ENCODE measurements at places on chromosomes 2 and 18.

- no peak for DNase-seq
These were observed 165.6 kb upstream of the SERTAD2 start for GRCh38 chr2:64819361-64819760.

- no peak for DNase-seq
These were observed 489.7 kb downstream of the EIPR1 start for GRCh38 chr2:2887772-2888387.

- DNase-seq = no peak
These were observed 8.7 kb upstream of the COLEC11 start for GRCh38 chr2:3586220-3586619.

- no peak for DNase-seq
These were observed 49.2 kb upstream of the PPP1CB start for GRCh38 chr2:28702415-28702861.

GRCh38 chr2:218570850-218571249 lies 2.2 kb downstream of the CNOT9 start:
- no peak for DNase-seq

GRCh38 chr2:175057078-175057685 lies 52.0 kb upstream of the CHN1 start:
- no peak for DNase-seq

GRCh38 chr2:134420259-134420658 lies 166.4 kb downstream of the MGAT5 start:
- DNase-seq = no peak

GRCh38 chr2:96816836-96817702 lies 1.0 kb downstream of the CNNM3 start:
- no peak for DNase-seq

DNA sequence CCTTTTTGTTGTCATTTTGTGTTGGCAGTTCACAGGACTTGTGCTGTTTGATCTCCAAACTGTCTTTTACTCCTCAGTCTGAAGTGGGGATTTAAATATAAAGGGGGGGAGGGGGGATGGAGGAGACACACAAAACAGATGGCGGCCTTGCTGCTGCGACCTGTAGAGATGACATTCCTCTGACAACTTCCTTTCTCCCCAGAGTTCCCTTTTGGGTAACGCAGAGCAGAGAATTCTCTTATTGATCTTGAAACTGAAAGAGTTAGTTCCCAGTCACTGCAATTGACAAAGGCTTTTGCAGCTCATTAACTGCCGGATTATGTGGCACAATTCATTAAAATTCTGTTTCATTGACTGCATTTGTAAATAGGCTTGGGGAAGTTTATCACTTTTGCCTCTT lies 279.3 kb downstream of the TSN start:
- no peak for DNase-seq

DNA sequence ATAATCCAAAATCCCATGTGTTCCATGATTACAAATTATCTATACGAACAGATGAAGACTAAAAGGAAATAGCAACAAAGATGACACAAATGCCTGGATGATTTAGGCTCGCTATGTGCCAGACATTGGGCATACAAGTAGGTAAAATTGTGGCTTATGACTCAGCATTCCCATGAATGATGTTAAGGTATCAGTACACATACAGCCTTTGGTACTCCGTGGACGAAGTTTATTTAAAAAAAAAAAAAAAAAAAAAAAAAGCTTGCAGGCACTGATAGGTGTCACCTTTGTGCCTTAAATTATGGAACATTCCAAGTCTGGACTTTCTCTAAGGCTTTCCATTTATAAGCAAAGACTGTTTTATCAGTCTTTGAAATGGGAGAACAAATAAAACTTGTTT lies 2.7 kb downstream of the CHAC2 start:
- no peak for DNase-seq

DNA sequence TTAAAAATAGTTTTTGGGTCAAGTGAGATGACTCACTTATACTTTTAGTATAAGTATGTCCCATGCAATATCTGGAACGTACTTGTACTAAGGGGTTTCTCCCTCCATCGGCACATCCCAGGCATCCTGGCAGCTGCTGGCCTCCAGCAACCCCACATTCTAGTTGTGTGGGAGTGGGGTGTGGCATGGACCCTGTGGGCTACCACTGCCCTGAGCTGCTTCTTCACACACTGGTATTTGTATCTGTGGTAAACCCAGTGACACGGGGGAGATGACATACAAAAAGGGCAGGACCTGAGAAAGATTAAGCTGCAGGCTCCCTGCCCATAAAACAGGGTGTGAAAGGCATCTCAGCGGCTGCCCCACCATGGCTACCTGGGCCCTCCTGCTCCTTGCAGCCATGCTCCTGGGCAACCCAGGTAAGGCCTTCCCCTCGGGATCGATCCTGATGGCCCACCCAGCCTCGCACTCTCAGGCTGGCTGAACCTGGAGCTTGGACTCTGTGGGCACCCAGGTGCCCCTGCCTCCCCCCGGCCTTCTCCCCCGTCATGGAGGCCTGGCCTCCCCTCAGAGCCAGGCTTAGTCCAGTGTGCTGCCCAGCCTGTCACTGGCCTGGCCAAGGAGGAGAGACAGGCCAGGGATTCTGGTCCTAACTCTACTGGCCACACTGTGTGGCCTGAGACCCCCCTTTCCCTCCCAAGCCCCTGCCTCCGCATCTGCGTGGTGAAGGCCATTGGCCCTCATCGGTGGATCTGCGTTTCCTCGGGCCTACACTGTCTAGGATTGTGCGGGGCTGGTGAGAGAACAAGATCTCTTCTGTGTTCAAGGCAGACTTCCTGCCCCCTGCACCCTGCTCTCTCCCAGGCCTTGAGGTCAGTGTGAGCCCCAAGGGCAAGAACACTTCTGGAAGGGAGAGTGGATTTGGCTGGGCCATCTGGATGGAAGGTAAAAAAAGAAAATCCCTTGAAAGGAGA lies at the start of gene GNLY:
GNLY (plus strand) TSS at position 307 of the 974 bp plus-strand sequence; CDS start at position 368, 61 bp downstream.
- no peak for DNase-seq

- DNase-seq = no peak
These were observed 3.3 kb upstream of the GPBAR1 start for GRCh38 chr2:218257390-218257981.

DNA sequence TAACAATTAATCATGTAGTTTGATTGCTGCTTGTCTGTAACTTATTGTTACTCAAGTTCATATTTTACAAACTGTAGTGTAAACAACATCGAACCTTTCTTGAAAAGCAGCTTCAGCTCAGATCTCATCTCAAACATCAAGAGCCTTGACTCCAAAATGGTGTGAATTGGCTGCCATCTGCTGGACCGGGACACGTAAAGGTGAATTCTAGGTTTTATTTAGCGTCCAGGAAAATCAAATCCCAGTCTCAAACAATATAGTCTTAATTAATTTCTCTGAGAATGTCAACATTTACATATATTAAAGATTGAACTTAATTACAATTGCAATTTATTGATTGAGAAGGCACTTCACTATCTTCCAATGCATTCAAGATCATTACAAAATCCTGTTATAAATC lies 453.0 kb downstream of the GALR1 start:
- DNase-seq = no peak

DNA sequence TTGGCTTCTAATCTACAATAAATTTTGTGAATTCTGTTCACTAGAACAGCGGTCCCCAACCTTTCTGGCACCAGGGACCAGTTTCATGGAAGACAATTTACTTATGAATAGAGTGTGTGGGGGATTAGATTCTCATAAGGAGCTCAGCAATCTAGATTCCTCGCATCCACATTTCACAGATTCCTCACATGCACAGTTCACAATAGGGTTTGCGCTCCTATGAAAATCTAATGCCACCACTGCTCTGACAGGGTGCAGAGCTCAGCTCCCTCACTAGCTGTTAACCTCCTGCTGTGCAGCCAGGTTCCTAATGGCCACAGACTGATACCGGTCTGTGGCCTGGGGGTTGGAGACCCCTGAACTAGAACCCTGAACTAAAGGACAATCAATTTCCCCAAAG lies 1568.6 kb upstream of the NXPH2 start:
- DNase-seq = no peak

DNA sequence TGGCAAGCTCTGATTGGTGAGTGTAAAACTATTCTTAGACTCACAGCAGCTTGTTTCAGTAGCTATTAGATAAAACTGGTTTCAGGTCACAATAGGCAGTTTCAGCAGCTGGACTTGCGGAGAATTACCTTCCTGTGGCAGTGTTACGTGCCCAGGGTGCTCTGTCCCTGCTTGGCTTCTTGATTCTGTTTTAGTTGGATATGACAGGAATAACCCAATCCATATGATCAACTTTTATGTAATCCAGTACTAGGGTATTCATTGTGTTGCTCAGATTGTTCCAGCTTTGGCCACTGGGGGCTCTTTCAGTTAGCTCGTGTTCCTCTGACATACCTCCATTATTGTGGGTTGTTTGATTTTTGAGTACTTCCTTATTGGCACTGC lies 43.1 kb downstream of the INPP4A start:
- no peak for DNase-seq

DNA sequence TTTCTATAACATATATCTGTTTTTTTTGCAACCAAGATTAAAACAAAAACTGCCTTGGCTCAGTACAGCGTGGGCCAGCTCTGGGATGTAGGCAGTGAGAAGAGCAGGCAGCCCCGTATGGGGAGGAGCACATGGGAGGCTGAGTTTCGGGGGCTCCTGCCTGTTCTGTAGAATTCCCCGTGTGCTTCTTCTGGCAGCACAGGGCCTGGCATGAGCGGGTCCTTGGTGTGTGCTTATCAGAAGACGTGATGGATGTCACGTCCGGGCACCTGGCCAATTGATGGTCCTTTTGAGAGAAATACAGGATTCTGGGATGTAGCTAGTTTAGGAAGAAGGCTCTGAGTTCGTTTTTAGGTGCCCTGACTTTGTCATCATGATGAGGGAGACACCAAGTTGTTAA lies 16.2 kb downstream of the IMPA2 start:
- DNase-seq = no peak

DNA sequence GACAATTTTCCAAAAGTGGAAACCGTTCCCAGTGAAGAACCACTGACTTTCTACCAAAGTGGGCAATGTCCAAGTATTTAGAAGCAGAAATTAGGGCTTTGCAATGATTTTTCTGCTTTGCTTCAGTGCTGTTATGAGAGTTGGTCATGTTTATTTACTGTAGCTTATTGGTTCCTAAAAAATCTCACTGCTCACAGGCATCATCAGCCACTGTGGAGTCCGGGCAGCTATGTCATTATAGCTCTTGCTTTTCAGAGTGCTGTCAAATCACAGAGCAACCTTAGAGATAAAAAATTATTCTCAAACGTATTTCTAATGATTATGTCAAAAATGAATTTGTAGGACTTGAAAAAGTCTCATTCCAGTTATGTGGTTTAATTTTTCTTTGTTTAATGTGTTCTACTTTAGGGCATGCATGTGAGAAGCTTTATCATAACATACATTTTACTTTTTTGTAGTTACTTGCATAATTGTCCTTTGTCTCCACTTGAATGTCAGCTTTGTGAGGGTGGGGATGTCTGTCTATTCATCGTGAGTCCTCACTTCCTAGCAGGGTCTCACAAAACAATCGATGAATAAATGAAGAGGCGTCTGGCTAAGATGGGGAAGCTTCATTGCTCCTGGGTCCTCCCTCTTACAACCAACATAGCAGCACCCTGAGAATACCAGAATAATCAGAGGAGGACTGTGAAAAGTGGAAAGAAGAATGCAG lies 117.6 kb downstream of the TPGS2 start:
- no peak for DNase-seq

All from caudate nucleus (tissue), 63 donors.